ENCODE measurements at places on chromosomes 3 and 15. TPM values are rescaled to one million over a fixed set of nuclear protein-coding genes. Genes with fewer than 3 reads are reported as not detected.

DNA sequence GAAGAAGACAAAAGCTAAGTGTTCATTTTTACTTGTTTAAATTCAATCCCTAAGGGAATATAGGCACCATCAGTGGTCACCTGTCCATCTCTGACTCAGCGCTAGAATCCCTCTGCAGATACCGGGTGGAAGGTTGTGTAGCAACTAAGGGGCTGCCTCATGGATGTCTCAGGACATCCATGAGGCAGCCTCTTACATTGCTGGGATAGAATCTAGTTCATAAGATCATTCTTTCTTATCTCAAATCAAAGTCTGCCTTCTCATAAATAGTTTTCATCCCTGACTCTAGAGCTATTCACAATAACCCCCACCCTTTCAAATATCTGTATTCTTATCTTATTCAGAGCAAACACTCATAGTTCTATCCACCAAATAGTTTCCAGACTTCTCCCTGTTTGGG lies 38.1 kb downstream of the HSPBAP1 start:
- no peak overlapping the region for H3K27ac ChIP-seq
- no peak for DNase-seq
- H3K4me3 ChIP-seq, result no peak overlapping the region
- H3K4me1 ChIP-seq, result peaks cover 2% of the 10 kb centered on the region
- no peaks in the 10 kb centered on the region for H3K27me3 ChIP-seq

DNA sequence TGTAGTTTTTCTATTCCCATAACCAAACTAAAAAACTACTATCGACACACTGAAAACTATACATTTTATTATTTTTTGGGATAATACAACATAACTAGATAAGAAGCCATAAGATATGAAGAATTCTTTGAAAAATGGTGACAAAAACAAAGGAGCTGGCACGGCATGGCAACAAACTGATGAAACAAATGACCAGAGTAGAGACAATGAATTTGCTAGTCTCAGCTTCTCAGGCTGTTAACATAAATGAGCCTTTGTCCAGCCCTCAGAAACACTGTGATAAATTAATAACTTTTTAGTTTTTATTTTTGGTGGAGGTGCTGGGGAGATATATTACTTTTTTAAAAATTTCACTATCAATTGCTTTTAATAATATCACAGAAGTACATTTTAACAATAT lies 100.7 kb downstream of the SMARCC1 start:
- H3K27me3 ChIP-seq, result no peaks in the 10 kb centered on the region
- no peak overlapping the region for H3K4me3 ChIP-seq
- no peak for DNase-seq
- H3K4me1 ChIP-seq, result no peaks in the 10 kb centered on the region
- no peak overlapping the region for H3K27ac ChIP-seq

GRCh38 chr3:71371282-71371681 lies 212.2 kb downstream of the FOXP1 start:
- no peak overlapping the region for H3K27ac ChIP-seq
- H3K4me1 ChIP-seq, result no peaks in the 10 kb centered on the region
- no peaks in the 10 kb centered on the region for H3K27me3 ChIP-seq

DNA sequence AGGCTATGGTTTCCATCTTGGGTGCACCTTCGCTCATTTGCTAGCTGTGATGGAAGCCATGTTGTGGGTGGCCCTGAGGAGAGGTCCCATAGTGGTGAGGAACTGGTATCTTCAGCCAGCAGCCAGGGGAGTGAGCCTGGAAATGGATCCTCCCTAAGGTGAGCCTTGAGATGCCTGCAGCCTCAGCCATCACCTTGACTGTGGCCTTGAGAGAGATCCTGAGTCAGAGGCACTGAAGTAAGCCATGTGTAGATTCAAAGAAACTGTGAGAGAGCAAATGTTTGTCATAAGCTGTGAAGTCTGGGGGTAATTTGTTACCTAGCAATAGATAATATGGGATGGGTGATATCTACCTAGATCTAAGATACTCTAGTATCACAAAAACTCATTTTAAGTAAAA lies 105.3 kb downstream of the SNRK start:
- H3K27ac ChIP-seq, result no peak overlapping the region
- no peak overlapping the region for H3K4me3 ChIP-seq
- no peaks in the 10 kb centered on the region for H3K27me3 ChIP-seq
- no peaks in the 10 kb centered on the region for H3K4me1 ChIP-seq

DNA sequence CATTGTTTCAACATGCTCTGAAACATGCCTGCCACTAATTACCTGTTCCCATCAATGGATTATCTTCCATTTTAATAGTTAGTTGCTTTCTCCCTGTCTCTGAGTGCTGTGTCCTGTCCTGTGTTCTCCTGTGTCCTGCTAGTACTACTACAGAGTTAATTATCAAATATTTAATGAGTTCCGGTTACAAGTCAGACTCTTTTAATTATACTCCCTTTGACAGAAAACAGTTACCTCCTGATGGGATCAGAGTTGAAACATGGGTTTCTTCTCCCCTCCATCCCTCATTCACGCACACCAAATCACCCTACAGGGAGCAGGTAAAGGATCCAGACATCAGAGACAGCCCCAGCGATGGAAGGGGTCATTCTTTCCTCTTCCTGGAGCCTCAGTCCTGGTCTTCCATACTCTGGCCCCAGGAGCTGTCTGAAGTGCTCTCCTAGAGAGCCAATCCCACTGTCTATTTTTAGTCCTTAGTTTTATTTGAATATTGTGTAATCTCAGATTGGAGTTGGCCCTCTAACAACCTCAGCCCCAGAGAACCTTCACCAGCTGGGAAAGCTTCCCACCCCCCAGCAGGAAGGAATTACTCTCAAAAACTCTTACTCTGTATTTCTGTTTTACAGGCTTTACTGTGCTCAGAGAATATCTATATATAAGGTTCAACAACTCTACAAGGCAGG lies 137.0 kb upstream of the C2CD4B start:
- H3K4me1 ChIP-seq, result no peaks in the 10 kb centered on the region
- no peak for DNase-seq
- no peak overlapping the region for H3K4me3 ChIP-seq
- no peaks in the 10 kb centered on the region for H3K27me3 ChIP-seq
- no peak overlapping the region for H3K27ac ChIP-seq

The SCAMP2 gene
- total RNA-seq, result 84.6 TPM
